Left ventricle myocardium inferior (tissue), 1 donor: ENCODE measurements at places on chromosomes 7 and 10. TPM values are rescaled to one million over a fixed set of nuclear protein-coding genes. Genes with fewer than 3 reads are reported as not detected.
A peak's percentile ranks its signal among the peaks of the same experiment; 100 is the strongest.

DNA sequence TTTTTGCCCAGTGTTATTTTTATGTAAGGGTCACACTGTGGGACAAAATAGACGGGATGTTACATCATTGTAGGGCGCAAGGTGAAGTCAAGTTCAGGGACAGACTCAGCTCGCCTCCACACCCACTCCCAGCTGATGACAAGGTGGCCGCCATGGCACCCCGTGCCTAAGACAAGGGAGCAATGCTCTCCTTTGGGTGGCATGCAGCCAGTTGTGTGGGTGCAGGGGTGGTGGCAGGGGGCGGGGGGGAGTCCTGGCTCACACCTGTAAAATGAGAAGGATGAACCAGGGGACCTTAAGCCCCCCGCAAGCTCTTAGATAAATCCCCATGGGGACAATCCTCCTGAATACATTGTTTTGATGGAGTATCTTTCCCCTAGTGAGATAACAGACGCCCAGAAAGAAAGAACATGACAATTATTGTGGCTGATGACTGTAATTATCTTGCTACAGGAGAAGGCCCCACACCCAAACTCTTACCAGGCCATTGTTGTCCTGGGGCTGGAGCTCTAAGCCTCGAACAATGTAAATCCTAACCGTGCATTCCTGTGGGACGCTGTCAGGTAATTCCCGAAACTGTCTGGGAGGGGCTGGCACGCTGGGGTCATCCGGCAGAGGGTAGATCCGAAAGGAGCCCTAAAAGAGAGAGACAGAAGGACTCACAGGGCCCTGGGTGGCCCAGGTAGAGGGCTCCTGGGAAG is 148.7 kb downstream of the MYOF start:
- H3K27me3 ChIP-seq = no peaks in the 10 kb centered on the region
- peaks cover 94% of the 10 kb centered on the region for H3K36me3 ChIP-seq
- H3K4me1 ChIP-seq = no peaks in the 10 kb centered on the region
- H3K4me3 ChIP-seq = no peak overlapping the region

Gene ADD3
- 113 TPM for total RNA-seq

- H3K27ac ChIP-seq = peak overlapping the region; percentile 66
- peaks cover 66% of the 10 kb centered on the region for H3K4me1 ChIP-seq
- peaks cover 27% of the 10 kb centered on the region for H3K36me3 ChIP-seq
- no peak for DNase-seq
These were observed 58.9 kb downstream of the HIPK2 start for GRCh38 chr7:139718859-139719258.

DNA sequence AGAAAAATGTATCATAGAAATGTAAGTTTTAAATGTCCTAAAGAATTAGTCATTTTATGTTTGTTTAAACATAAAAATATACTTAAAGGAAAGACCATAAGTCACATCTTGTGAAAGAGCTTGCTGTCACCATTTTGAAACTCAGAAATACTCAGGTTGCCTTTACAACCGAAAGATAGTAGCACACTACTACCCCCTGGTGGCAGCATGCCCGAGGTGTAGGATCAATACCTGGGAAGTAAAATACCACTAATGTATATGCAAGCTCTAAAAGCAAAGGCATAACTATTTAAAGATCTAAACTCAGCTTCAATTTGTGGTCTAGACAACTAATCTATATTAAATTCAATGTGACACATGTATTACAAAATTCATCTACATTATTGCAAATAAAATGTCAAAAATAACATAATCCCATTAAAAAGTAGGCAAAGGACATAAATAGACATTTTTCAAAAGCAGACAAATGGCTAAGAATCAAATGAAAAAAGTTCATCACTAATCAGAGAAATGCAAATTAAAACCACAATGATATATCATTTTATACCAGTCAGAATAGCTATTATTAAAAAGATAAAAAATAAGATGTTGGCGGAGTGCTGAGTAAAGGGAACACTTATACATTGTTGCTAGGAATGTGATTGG is 47.7 kb upstream of the FGL2 start:
- no peak overlapping the region for H3K27ac ChIP-seq
- peaks cover 37% of the 10 kb centered on the region for H3K4me1 ChIP-seq
- no peak overlapping the region for H3K4me3 ChIP-seq
- no peaks in the 10 kb centered on the region for H3K27me3 ChIP-seq
